Omental fat pad (tissue), 4 donors: ENCODE measurements at places on chromosomes 7 and 10. TPM values are rescaled to one million over a fixed set of nuclear protein-coding genes. Genes with fewer than 3 reads are reported as not detected.

RAB19 gene
- not detected for total RNA-seq

FEZF1 gene
- total RNA-seq, result not detected

PRKAR2B gene
- total RNA-seq, result 185 TPM

AGMO gene
- 5.5 TPM for total RNA-seq

CADPS2 gene
- 15.3 TPM for total RNA-seq

OPN4 gene
- total RNA-seq, result not detected

CYP3A4 gene
- 0.60 TPM for total RNA-seq

HOXA10 gene
- total RNA-seq, result 1.9 TPM

AS3MT gene
- total RNA-seq, result 4.0 TPM

ANXA11 gene
- total RNA-seq, result 123 TPM

RPEL1 gene
- not detected for total RNA-seq

SLC16A12 gene
- total RNA-seq, result 0.72 TPM

WDFY4 gene
- total RNA-seq, result 21.4 TPM

IGF2BP3 gene
- 0.82 TPM for total RNA-seq

PTF1A gene
- not detected for total RNA-seq

PYROXD2 gene
- total RNA-seq, result 9.6 TPM

CHAT gene
- total RNA-seq, result not detected

KIN gene
- 3.6 TPM for total RNA-seq

IL6 gene
- 381 TPM for total RNA-seq

FAM241B gene
- 1.9 TPM for total RNA-seq

HTR5A gene
- total RNA-seq, result not detected

ZNF467 gene
- 15.8 TPM for total RNA-seq

CRYGN gene
- not detected for total RNA-seq

RBP4 gene
- total RNA-seq, result 482 TPM

SVIL gene
- total RNA-seq, result 33.1 TPM

NUDT13 gene
- total RNA-seq, result 1.6 TPM

HHEX gene
- 10.8 TPM for total RNA-seq

ADAMTS14 gene
- 0.19 TPM for total RNA-seq

PROSER2 gene
- total RNA-seq, result 7.1 TPM

SHTN1 gene
- 10.9 TPM for total RNA-seq

TMEM225B gene
- total RNA-seq, result 1.8 TPM

HBP1 gene
- total RNA-seq, result 153 TPM

RRP12 gene
- total RNA-seq, result 21.7 TPM

BHLHA15 gene
- total RNA-seq, result 1.5 TPM

COBL gene
- total RNA-seq, result 27.7 TPM

MYL10 gene
- total RNA-seq, result not detected

FBXL13 gene
- total RNA-seq, result 2.1 TPM

STAG3 gene
- total RNA-seq, result 0.95 TPM

CNPY1 gene
- not detected for total RNA-seq

GJC3 gene
- total RNA-seq, result not detected

ITPRID1 gene
- not detected for total RNA-seq

ACBD7 gene
- not detected for total RNA-seq

TMEM178B gene
- 0.50 TPM for total RNA-seq

BBIP1 gene
- 32.2 TPM for total RNA-seq

NPC1L1 gene
- total RNA-seq, result 0.65 TPM

ALOX5 gene
- 54.6 TPM for total RNA-seq

TLX1 gene
- not detected for total RNA-seq
